ENCODE measurements at places on chromosomes 2 and 18.

DNA sequence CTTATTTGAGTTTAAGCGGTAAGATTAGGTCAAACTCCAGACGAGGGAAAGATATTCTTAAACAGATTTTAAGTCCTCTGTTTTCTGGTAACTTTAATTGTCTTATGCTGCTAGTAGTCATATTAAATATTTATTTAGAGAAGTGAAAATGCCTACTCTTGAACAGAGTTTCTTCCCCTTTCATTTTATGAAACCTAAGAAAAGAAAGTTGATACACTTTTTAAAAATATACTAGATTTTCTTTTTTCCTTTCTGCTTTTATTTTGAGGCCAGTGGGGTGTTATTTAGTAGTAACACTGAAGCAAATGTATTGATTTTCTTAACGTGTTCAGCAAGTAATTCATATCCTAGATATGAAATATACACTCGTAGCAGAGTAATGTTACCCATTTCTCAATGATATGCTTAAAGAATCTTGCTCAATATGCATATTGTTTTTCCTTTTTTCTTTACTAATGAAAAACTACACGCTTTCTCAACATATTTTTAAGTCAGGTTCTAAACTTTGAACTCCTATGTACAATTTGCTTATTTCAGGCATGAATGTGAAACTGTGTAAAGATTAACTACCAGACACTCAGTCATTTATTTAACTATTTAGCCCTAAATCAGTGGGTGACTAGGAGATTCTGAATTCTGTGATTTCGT is 691 bp downstream of the KYNU start:
- DNase-seq, result no peak

DNA sequence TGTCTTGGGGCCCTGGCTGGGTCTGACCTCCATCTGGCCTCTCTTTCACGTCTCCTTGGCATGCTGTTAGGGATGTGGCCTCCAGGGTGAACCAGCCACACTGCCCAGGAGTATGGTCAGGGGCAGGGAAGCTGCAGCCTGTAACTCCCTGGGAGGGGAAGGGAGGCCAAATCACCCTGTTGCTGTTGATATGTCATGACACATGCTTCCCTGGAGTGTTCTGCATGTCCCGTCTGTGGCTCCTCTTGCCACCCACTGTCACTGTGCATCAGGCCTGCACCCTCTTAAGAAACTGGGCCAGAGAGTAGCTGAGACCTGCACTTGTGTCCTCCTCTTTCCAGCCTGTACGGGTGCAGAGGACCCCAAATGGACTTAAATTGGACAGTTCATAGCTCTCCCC is 221.3 kb downstream of the FHOD3 start:
- DNase-seq, result no peak

GRCh38 chr2:51959696-51960095 is 927.8 kb upstream of the NRXN1 start:
- DNase-seq, result no peak

DNA sequence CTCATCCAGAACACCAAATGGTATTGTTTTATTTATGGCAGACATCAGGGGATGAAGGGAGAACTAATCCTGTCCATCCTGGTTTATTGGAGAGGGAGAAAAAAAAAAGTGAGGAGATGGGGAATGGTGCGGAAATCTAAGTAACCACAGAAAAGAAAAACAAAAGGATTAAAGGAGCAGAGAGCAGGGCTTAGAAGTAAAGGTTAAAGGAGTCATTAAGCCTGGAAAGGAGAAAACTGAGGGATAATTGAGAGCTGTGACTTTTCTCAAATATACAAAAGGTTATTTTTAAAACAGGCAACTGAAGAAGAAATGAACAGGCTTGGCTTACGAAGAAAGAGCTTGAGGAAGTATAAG is 127.2 kb upstream of the PPP1CB start:
- no peak for DNase-seq

DNA sequence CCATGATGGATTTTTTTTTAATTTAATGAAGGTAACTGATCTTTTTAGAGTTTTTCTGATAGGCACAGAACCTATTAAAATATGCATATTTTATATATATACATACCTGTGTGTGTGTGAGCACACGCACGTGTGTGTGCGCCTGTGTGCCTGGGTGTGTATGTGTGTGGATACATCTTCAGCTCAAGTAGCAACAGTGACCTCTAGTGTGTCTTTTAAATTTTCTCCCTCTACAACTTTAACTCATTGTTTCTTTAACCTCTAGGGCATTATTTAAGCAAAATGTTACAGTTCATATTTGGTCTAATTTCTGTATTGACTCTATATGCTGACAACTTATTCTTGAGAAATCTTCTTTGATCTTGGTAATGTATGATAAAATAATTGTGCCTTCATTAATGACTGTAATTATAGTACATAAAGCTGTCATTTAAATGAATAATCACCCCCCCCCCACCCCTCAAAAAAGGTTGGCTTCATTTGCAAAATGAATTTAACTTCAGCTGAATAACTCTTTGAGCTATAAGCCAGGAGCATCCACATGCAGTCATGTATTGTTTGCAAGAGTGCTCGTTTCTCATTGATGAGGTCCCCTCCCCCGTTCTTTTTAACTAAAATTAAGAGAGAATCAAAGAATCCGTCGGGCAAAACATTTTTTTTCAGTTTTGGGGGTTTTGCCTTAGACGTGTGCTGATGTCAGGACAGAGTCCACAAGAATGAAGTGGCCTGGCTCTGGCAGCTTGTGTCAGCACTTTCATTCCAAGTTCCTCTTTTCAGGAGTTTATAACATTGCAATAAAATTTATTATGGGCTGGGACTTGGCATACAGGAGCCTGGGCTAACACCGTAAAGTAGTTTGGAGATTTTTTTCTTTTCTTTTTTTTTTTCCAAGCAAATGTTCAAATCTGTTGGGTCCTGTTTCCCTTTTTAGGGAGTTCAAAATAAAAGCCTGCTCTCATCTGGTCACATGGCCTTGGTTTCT is 80.0 kb downstream of the ETAA1 start:
- DNase-seq, result no peak

DNA sequence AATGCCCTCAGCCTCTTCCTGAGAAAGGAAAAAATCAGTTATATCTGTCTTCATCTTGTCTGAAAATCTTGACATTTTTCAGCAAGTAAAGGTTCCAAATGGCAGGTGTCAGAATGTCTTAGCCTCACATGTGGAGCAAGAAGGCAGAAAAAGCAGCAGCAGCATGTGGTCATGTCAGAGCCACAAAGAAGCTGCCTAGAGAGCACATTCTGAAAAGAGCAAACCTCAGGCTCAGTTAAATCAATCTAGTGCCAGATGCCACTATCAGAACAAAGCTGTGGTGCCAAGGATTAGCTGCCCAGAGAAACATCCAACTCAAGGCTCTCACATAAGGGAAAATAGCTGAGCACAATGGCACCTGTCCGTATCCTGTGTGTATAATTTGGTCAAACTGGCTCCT is 105.9 kb downstream of the SRBD1 start:
- DNase-seq, result no peak

Data from NCI-H1930 (cell line).